ENCODE measurements at places on chromosomes 7 and 10.
A peak's percentile ranks its signal among the peaks of the same experiment; 100 is the strongest.

DNA sequence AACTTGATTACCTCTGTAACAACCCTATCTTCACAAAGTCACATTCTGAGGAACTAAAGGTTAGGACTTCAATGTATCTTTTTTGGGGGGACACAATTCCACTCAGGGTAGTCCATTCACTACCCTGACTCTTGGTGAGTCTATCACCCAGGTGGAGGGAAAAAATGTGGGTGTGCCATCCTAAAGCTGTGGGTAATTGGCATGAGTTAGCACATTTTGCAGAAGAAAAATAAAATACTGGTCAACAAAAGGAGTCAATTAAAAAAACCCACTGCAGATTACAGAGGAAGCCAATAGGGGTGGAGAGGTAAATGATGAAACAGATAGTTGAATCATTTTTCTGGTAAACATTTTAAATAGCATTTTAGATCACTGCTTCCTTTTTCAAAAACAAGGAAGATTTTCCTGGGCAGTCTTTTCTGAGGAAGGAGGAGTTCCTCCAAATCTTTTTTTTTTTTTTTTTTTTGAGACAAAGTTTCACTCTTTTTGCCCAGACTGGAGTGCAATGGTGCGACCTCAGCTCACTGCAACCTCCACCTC lies 5.1 kb upstream of the BLVRA start:
- DNase-seq: no peak

DNA sequence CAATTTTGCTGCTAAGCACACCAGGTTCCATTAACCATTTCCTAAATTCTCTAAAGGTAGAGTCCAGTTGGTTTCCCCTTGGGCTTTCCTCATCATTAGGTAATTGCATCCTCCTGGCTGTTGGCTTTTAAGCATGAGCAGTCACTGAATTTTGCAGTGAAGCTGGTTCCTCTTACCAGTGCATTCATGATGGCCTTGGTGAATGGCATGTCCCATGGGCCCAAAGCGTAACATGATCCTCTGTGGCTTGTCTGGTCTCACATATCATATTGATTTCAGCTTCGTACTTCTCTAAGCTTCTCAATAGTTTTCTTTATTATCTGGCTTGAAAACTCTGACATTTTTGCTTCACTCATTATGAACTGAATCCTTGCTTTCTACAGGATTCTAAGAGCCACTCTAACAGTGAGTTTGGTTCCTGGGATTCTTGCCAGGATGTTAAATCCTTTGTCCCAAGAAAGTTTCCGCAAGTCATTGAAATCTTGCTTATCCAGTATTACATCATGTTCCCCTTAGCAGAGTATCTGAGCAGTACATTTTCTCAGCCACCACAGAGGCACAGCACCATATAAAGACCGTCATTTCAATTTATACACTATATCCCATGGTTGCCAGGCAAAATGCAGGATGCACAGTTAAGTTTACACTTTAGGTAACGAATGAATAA lies 134.2 kb downstream of the PTN start:
- no peak for DNase-seq

DNA sequence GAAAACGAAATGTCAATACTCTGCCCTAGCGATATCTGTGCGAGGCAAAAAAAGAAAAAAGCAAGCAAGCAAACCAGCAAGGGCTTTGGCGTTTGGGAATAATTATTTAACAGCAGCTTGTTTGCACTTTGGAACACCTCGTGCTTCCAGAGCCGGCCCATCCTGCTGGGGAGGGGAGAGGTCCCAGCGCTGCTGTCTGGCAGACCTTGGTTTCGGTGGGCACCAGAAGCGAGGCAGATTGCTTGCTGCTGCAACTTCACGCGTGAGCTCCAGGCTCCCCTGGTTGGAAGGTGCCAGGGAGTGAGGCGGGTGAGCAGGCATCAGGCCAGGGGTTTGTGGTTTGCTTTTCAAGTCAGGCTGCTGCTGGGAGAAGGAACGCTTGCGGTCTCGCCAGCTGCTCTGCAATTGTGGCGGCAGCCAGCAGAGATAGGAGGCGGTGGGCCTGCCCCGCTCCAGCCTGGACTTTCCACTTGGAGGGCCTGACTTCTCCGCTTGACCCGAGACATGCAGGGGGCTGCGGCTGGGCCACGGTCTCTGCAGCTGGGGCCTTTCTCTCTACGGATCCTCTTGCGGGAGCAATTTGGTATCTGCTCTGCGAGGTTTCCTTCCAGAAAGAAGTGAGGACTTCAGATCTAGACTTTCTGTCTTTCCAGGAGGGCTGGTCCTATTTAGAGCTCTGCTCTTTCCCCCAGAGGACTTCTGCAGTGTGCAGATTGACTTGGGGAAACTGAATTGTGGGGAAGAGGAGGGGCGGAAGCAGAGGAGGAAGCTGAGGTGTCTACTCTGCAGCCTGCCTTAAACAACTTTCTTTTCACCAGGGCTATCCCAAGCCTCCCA lies 131.4 kb downstream of the PRPF18 start:
- peak; percentile 4 for DNase-seq

GRCh38 chr7:26616235-26616634 lies 248.2 kb downstream of the SKAP2 start:
- DNase-seq: no peak

DNA sequence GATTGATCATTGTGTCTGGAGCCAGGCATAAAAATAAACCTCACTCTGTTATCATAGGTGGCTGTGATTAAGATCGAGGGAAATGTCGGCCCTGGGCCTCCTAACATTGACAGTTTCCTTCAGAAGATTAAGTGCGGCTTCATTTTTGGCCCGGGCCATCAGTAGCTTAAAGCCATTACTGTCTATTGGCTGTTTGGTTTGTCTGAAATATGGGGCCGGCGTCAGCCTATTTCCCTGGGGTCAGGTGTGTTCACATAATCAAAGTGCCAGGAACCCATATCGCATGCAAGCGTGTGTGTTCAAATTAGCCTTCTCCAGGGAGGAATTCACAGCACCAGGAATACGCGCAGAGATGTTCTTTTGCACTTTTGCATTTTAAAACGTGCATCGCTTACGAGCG lies 114.7 kb downstream of the CUX1 start:
- DNase-seq: no peak

DNA sequence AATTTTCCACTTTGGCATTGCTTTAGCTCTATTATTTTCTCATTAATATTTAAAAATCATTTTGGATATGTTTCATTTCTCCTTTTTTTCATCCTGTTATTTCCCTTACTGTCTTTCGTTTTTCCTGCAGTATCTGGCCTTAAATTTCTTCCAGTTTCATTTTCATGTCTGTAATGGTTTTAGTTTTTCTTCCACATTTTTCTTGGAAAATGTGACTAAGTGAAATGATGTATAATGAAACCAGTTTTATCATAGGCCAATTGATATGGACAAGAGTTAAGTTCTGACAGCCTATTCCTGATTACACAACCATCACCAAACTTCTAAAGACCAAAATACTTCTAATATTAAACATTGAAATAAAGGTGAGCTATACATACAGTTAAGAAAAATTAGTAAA lies 158.5 kb downstream of the LHFPL3 start:
- DNase-seq: no peak

DNA sequence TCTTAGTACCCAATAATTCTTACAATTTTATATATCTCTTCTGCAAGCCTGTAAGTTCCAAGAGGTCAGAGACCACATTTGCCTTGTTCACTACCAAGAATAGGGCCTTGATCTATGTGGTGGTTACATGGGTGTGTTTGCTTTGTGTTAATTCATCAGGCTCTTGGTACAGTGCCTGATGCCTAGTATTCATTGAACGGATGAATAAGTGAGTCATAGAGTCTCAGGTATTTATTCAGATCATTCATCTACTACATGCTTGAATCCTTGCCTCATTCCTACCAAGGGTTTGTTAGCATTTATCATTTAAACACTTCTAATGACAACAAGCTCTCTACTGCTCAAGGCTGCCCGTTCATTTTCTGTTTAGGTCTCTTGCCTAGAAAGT lies 11.3 kb upstream of the SGPL1 start:
- DNase-seq: no peak

DNA sequence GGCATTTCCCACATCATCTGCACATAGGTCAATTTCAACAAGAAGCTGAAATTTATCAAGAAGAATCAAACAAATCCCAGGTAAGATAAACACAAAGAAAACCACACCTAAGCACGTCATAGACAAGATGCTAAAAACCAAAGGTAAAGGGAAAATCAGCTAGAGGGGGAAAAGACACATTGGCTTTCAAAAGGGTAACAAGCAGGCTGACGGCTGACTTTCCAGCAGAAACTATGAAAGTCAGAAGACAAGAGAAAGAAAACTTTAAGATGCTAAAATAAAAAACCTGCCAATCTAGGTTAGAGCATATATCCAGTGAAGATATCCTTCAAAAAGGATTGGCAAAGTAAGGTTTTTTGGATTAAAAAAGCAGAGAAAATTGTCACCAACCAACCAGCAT lies 59.9 kb upstream of the RHEB start:
- DNase-seq: no peak

DNA sequence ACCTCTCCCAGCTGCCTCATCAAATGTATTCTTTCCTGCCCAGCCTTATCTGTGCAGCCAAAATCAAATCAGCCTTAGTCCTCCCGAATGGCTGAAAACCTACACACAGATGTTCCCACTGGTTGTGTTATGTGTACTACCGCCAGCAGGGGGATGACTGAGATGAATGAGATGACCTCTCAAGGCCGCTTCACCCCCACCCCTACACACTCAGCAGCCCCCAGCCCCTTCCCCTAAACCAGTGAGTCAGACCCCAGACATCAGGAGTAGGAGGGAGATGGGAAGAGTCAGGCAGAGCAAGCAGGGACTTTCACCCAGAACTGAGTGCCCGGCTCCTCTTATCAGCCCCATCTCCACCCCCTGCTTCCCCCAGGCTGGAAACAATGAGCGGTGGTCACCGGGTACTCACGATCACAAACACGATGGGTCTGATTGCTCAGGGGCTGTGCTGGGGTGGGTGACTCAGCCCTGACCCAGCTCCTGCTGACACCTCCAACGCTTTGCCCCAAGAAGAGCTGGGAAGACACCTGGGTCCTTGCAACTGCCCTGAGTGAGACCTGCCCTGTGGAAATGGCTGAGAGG lies 6.5 kb upstream of the C10orf105 start:
- peak; percentile 87 for DNase-seq

DNA sequence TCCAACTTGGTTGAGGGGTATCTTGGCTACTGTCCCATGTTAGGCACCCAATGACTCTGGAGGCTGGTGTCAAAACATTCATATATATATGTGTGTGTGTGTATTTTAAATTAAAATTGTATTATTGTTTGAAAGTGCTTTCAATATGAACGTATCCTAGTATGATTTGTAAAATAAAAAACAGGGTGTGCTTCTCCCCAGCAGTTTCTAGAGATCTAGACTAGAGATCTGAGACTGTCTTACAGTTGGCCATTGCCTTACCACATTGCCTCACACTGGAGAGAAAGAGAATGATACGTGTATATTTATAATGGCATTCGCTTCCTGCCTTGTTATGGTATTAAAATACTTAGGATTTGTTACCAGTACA lies 1.2 kb downstream of the BAG3 start:
- no peak for DNase-seq

GRCh38 chr10:113390896-113391295 lies 162.0 kb upstream of the HABP2 start:
- DNase-seq: no peak

GRCh38 chr7:54581511-54581910 lies 39.3 kb downstream of the VSTM2A start:
- DNase-seq: no peak

DNA sequence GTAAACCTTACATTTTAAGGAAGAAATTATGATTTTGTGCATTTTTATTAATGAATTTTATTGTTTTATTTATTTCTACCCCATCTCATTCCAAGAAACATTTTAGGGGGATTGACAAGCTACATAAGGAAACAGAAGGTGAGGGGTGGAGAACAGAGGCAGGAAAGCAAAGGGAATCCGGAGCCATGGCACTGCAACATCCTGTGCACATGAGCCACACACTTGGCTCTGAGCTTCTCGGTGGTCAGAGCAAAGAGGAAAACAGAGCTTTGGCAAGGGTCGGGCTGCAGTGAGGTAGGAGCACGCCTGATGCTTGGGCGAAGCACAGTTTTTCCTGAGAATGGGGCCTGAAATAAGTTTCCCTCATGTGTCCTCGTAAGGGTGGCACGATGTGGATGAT lies 68.9 kb downstream of the COL13A1 start:
- no peak for DNase-seq

DNA sequence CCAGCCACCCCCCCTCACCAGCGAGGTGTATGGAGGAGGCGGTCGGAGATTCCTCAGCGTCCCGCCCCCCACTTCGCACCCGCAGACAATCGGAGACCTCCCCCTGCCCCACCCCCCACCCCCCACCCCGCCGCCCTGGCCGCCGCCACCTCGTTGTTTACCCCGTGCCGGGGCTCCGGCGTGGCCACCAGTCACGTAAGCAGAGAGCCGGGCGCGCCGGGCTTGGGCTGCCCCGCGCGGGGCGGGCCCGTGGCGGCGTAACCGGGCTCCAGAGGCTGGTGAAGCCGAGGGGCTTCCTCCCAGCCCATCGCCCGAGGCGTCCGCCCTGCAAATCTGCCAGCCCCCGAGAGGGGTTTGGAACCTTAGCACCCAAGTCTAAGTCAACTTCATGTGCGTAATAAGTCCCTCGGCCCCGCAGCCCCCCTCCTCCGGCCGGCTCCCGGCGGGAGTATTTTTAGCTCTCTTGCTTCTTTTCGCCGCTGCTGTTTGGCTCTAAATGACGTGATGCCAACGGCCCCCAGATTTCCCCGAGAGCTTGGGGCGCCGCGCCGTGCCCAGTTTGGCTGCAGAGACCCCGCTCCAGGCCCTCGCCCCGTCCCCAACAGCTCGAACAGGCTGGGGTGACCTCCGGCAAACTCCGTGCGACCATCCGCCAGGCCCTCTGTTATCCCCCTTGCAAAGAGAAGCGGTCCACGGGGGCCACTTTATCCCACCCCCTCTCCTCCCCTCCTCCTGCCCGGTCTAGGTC lies 2.7 kb downstream of the MXI1 start:
- DNase-seq: no peak

DNA sequence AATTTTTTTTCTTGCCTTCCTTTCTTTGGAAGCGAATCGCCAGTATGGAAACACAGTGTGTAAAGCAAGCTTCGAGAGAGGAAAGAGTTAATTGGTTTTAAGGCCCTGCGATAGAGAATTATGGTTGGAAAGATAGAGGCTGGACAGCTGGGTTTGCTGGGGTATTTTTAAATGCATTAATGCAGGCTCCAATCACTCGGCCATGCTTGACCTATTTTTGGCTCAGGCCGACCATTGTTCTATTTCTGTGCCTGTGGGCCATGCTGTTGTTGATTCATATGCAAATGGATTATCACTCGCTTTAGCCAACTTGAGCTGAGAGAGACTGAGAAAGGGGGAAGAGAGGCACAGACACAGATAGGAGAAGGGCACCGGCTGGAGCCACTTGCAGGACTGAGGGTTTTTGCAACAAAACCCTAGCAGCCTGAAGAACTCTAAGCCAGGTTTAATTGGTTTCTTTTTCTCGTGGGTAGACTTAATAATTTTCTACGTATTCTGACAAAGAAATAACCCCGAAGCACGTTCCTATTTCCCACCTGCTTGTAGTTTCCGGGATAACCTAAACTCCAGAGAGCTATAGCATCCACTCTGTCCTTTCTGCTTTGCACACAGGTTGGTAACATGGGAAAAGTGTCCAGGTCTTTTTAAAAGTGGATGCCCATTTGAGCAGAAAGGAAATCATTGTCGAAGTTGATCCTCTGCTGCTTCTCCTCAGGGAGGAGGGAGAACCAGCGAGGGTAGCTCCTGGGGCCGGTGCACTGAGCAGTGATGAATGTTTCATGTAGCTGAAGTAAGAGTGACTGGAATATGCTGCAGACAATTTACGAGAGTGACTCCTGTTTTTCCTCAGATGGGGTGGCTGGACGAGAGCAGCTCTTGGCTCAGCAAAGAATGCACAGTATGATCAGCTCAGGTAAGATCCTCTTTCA lies at the start of gene HDAC9:
Gene HDAC9, plus strand, starts transcription at position 338 of the 929 bp plus-strand sequence. Its CDS starts 554 bp downstream, at position 892.
- no peak for DNase-seq

- no peak for DNase-seq
Observed at GRCh38 chr10:108850138-108850854, 1073.0 kb downstream of the XPNPEP1 start.

GRCh38 chr7:7859411-7859810 lies 109.2 kb upstream of the GLCCI1 start:
- DNase-seq: no peak

All from activated CD4-positive, alpha-beta T cell treated with anti-CD3 and anti-CD28 coated beads for 4 hours (primary cell).